ENCODE measurements at places on chromosomes 4 and X.

DNA sequence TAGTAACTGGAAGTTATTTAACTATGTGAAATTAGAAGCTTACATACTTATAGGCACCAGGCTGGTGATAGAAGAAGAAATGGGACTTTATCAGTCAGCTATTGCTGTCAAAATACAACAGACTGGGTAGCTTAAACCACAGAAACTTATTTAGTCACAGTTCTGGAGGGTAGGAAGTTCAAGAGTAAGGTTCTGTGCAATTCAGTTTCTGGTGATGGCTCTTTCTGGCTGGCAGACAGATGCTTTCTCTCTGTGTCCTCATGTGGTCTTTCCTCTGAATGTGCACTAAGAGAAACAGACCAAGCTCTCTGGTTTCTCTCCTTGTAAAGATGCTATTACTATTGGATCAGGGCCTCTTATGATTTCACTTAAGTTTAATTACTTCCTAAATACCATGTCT lies 92.1 kb upstream of the ANKRD50 start:
- DNase-seq: peak; percentile 8

DNA sequence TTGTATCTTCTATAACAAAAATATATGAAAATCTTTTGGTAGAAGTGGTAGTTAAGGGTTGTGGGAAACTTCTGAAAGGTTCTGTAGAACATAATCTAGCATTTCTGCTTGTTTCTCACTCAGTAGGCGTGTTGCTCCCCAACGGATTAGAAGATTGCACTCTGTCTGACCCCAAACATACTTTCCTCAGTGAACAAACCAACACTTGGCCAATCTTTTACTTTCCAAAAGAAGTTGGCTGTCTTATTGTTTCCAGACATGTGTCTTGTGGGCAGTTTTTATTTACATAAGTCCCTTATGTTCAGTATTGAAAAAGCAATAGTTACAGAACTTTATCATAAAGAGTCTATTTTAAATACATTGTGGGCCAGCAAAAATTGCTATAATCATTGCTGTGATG lies 312.8 kb upstream of the EPHA5 start:
- DNase-seq: no peak

DNA sequence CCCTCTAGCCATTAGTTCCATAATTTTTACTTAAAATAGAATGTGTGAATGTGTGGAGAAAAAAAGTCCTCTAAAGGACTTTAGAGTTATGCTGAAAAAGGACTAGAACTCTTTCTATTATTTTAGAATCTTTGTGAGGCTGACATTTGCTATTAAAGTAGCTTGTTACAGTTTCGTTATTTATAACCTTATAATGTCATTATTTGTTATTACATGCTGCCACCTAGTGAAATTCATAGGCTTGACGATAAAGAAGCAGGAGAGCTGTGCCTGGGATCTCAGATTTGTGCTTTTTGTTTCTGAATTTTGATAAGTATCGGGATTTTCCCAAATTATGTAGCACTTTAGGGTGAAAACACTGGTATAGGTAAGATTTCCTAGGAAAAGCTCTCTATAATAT lies 38.5 kb upstream of the TAPT1 start:
- no peak for DNase-seq

GRCh38 chr4:80948141-80948540 lies 82.4 kb upstream of the BMP3 start:
- no peak for DNase-seq

GRCh38 chrX:25178555-25178954 lies 162.8 kb upstream of the ARX start:
- DNase-seq: no peak

GRCh38 chr4:109254845-109255244 lies 47.6 kb downstream of the COL25A1 start:
- no peak for DNase-seq

- DNase-seq: no peak
These were observed 84.7 kb downstream of the ARHGAP10 start for GRCh38 chr4:147816382-147817254.

DNA sequence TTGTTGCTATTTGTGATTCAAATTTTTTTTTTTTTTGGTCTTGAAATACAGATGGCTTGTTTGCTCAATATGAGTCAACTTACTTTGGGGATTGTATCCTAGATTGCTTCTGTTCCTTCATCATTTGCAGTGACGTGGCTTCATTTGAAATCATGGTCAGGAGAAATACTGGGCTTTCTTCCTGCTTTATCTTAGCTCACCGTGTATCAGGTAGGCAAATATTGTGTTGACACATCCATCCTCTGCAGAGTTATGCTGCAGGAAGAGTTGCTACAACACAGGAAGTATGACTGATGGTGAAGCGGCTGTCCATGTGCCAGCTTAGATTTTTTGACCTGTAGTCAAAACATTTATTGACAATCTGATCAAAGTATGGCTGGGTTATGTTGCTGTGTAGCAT lies 232.2 kb downstream of the C4orf33 start:
- no peak for DNase-seq

DNA sequence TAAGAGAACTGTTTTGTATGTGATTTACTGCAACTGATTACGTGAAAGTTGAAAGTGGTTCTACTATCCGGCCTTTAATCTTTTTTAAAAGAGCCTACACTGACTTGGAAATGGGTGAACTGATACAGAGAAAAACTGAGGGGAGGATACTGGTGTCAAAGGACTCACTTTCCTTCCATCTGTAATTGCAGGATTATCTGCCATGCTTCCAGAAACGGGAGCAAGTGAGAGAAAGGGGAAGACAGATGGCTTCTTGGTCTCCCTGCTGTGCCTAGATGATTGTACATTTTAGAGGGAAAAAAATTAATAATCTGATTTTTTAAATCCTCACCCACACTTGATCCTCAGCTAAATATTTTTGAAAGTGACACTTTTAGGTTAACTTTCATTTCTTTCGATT lies 88.3 kb upstream of the GRID2 start:
- DNase-seq: no peak

- DNase-seq: no peak
These were observed 28.6 kb downstream of the FAM241A start for GRCh38 chr4:112173593-112174558.

- DNase-seq: no peak
These were observed 118.4 kb downstream of the COX18 start for GRCh38 chr4:72951147-72951546.

- DNase-seq: no peak
These were observed 22.4 kb upstream of the HPSE start for GRCh38 chr4:83356899-83357661.

DNA sequence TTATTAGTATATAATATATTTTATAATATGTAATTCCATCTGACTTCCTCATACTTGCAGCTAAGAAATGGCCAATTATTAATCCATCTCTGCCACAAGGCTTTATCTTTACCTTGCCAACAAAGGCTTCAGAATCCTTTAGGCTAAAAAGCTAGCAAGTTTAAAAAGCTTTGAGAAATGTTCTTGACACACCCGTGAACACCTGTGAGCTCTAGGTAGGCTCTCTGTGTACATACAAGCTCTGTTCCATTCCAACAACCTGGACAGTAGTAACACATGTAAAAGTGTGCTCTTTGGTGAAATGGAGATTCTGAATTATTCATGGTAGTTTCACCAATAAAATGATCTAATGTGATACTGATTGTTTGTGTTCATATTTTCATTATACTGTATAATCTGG lies 49.7 kb upstream of the USP9X start:
- no peak for DNase-seq

DNA sequence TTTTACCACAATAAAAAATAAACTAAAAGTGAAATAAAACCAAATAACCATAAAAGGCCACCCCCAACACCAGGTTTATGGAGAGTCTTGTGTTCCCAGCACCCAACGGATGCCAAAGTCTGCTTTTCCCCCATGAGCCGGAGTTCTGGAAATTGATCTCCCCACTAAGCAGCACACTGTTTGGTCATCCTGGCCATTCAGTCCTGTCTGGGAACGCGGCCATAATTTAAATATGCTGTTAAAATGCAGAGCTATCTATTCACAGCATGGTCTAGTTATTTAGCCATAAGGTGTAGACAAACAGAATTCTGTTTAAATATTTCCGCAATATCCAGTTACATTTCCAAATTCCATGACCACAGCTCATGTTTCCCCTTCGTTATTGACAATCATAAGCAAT lies 129.6 kb upstream of the TBL1X start:
- DNase-seq: no peak

GRCh38 chr4:158861766-158862165 lies 92.9 kb downstream of the FNIP2 start:
- no peak for DNase-seq

DNA sequence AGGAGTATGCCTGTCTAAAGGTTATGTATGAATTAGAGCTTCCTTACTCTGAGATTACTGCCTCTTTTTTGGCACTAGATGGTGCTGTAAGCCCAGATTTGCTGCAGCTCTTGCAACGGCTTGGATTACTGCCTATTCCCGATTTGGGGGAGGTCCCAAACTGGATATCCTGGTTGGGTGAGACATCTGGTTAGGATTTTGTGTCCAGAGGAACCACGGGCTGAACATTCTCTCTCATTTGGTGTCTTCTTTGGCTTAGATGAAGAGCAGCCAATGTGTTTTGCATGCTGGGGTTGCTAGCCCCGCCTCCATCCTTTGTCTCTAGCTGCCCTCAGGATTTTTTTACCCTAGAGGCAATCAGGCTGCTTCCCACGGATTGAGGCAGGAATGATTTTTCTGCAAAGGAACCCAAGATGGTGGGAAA lies 31.9 kb downstream of the F8A1 start:
- DNase-seq: peak; percentile 82

GRCh38 chr4:181944527-181944926 lies 298.7 kb upstream of the TENM3 start:
- no peak for DNase-seq

GRCh38 chr4:82217986-82218715 lies 155.6 kb downstream of the HNRNPD start:
- DNase-seq: no peak

GRCh38 chr4:14178421-14178820 lies 550.9 kb upstream of the BOD1L1 start:
- no peak for DNase-seq

- DNase-seq: no peak
These were observed 121.4 kb downstream of the GPAT3 start for GRCh38 chr4:83657336-83657735.

GRCh38 chr4:19844446-19844845 lies 407.3 kb upstream of the SLIT2 start:
- DNase-seq: no peak

GRCh38 chrX:152445926-152446325 lies 5.2 kb downstream of the GABRA3 start:
- no peak for DNase-seq

- no peak for DNase-seq
These were observed 13.4 kb upstream of the STK32B start for GRCh38 chr4:5037553-5038551.

DNA sequence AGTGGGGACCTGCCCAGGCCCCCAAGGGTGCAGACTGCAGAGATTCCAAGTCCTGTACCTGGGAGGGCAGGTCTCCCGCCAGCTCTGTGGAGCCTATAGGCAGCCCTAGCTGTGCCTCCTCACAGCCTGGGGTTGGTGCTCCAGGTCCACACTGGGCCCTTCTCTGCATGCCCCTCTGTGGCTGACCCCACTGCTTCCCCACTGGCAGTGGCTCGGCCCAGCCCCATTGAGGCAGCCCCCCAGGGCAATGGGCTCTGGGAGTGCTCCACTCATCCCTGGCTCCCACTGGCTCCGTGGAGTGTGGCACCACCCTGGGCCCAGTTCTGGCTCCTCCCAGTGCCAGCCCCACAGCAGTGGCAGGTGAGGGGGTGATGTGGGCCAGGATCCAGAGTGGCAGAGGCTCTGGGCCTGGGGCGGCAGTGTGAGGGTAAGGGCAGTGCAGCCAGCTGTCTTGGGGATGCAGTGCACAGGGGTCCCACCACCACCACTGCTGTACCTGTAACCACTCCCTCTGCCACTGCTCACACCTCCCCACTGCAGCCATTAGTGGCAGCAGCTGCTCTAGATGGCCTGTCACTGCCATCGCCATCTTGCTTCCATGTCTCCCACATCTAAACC lies 312.2 kb downstream of the GPM6A start:
- DNase-seq: no peak

- DNase-seq: peak; percentile 13
These were observed 1821.7 kb downstream of the ARAP2 start for GRCh38 chr4:34422472-34423175.

GRCh38 chr4:140291259-140291658 lies 82.2 kb upstream of the SCOC start:
- no peak for DNase-seq

DNA sequence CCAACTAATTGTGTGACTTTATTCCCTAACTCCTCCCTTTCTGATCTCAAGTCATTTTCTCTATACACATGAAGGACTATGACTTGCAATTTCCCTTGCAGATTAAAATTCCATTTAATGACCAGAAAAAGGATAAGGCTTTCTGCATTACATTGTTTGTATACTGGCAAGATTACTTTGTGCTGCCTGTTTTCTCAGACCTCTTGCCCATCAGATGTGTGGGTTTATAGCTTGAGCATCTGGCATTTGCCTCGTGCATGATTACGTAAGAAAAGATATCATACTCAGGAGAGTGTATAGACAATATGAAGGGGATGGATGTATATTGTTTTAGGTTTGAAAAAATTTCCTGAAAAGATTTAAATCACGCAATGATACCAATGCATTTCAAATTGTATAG lies 593.8 kb upstream of the SLIT2 start:
- no peak for DNase-seq

GRCh38 chrX:10509397-10509796 lies 111.0 kb downstream of the MID1 start:
- no peak for DNase-seq

DNA sequence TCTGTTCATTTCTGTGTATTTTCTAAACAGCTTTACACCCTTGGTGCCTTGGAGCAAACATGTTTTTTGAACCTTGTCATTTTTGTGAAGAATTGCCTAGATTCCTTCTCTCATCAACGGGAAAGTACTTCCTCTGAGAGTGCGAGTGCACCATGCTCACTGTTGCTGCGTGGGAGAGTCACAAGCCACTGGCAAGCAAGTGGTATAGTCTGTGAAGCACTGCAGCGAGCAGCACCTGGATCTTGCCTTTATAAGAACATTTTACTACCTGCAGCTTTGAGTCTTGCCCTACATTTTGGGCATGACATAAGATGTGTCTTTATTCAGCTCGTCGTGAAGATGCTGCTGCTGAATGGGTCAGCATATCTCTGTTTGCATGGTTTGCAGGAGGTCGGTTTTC lies 44.9 kb downstream of the HADH start:
- DNase-seq: no peak

DNA sequence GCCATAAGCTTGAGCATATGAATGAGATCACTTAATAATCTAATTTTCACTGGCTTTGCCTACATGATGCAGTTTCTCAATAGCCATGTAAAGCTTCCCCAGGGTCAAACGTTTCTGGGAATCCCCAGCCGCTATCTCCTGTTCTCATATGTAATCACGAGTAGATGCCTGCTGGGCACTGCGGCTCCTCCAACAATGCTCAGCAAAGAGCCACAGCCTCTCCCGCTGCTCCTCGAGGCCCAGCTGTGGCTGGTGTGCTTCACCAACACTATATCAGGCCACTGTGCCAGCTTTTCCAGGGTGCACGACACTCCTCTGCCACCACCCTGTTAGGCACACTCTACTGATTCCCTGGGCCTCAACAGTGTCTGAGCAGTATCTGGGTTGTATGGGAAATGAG lies 78.3 kb upstream of the RASGEF1B start:
- no peak for DNase-seq

- DNase-seq: no peak
These were observed 78.3 kb upstream of the ATXN3L start for GRCh38 chrX:13397878-13398818.
